ENCODE measurements at places on chromosomes 1 and 21.

DNA sequence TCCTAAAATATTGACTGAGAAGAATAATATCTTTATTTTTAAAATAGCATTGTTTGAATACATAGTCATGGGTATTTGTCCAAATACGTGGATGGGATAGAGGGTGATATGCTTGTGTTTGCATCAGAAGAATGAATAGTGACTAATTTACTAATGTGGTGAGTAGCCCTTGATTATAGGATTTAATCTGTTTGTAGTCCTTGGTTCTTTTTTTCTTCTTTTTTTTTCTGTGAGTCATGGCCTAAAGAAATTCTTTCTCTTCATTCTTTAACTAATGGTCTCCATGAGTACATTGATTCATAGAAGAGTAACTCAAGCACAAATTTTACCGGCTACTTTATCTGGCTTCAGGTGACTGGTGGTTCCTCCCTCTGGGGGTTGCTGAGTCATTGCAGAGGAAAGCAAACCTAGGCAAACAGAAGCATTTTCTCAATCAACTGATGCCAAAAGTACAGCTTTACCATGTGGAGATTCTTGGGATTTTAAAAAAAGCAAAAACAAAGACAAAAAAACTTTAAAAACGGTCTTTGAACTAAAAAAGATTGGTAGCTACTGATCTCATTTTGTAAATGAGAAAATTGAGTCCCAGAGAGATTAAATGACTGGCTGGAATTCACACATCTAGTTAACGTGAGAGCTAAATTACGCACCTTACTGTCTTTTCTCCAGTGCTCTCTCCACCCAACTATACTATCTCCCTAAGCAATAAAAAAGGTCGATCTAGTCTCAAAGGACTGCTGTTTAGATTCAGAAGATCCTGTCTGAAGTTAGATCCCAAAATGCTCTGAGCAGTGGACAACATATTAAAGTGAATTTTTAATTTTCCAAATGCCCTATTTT lies 40.5 kb downstream of the AK5 start:
- DNase-seq = no peak

DNA sequence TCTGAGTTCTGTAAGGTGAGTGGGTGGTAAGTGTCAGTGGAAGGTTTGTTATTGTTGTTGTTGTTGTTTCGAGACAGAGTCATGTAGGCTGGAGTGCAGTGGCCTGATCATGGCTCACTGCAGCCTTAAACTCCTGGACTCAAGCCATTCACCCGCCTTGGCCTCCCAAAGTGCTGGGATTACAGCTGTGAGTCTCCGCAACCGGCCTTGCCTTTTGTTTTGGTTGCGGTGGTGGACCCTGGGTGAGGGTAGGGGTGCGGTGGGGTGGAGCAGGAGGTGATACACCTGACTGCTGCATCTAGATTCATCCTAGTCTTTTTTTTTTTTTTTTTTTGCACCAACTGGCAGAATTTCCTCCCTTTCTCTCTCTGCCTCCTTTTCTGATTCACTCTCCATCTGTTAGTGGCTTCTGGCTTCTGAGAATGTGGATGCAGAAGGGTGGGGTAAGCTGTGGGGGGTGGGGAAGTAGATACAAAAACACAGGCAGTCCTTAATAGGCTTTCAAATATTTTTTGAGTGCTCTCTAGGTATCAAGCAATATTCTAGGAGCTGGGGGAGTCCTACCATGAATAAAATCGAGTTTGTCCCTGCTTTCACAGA lies 4.6 kb upstream of the GMEB1 start:
- no peak for DNase-seq

DNA sequence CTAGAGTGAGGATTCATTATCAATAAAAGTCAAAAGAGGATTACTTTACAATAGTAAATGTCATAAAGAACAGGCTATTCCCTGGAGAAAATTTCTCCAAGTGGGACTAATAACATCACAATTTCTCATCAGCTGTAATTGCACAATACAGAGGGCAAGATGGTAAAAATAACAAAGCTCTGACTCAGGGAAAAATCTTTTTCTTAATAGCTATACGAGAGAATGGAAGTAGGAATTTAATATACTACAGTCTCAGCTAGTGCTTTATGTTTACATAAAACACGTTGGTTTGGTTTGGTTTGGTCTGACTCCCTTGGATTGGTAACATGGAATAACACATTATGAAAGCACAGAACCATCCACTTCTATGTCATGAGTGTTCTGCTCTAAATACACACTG lies 397.6 kb downstream of the LRRIQ3 start:
- DNase-seq = no peak

DNA sequence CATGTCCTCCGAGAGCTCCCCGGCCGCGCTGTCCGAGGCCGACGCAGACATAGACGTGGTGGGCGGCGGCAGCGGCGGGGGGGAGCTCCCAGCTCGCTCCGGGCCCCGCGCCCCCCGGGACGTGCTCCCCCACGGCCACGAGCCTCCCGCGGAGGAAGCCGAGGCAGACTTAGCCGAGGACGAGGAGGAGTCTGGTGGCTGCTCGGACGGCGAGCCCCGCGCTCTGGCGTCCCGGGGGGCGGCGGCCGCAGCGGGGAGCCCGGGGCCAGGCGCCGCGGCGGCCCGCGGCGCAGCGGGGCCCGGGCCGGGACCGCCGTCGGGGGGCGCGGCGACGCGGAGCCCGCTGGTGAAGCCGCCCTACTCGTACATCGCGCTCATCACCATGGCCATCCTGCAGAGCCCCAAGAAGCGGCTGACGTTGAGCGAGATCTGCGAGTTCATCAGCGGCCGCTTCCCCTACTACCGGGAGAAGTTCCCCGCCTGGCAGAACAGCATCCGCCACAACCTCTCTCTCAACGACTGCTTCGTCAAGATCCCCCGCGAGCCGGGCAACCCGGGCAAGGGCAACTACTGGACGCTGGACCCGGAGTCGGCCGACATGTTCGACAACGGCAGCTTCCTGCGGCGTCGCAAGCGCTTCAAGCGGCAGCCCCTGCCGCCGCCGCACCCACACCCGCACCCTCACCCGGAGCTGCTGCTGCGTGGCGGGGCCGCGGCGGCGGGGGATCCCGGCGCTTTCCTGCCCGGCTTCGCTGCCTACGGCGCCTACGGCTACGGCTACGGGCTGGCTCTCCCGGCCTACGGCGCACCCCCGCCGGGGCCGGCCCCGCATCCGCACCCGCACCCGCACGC lies 547 bp downstream of the FOXD2 start:
- DNase-seq = no peak
